ENCODE measurements at places on chromosomes 7 and 10. TPM values are rescaled to one million over a fixed set of nuclear protein-coding genes. Genes with fewer than 3 reads are reported as not detected.

- DNase-seq, result no peak
Observed at GRCh38 chr7:124188576-124188975, 155.7 kb upstream of the TMEM229A start.

The SORCS1 gene
- total RNA-seq, result not detected

The EPO gene
- total RNA-seq, result not detected

GRCh38 chr7:92681633-92682032 is 91.4 kb upstream of the FAM133B start:
- no peak for DNase-seq

GRCh38 chr10:121804460-121804859 is 123.4 kb downstream of the ATE1 start:
- no peak for DNase-seq

- peak; percentile 61 for DNase-seq
Observed at GRCh38 chr10:62183442-62183841, 85.2 kb downstream of the RTKN2 start.

GRCh38 chr7:107079212-107079940 is 34.9 kb downstream of the PRKAR2B start:
- no peak for DNase-seq

- no peak for DNase-seq
Observed at GRCh38 chr10:20117471-20117870, 301.2 kb downstream of the PLXDC2 start.

DNA sequence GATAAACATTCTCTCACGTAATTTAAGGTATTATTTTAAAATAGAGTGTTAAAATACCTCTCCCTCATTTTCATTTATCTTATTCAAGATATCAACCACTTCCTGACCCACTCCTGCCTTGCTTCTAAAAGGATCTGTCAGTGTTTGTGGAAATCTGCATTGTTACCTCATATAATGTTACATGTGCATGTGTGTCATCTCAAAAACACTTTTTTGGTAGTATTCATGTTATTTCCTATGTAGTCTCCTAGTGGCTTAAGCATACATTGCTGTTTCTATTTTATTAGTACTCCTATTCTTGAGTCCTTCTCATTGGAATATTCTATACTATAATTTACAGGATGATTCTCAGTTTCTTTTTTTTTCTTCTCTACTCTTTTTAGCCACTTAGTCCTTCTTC is 1360.7 kb upstream of the CELF2 start:
- DNase-seq, result no peak

DNA sequence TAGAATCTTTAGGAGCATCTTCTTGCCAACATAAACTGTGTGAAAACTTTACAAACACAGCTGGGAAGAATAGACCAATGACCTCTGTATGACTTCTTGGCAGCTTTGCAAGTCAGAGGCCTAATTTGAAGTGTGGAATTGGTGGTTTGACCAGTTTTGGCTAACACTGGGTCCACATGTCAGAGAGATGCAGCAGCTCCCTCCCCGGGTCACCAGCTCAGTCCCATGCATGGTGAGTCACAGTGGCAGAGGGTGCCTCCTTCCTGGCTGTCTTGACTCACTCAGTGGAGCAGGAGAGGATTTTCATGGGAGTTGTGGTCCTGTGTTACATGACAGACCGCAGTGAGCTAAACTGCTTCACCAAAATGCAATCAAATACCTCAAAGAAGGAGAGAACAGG is 8.2 kb upstream of the STARD3NL start:
- DNase-seq, result no peak

GRCh38 chr7:104267701-104268368 is 60.0 kb upstream of the ORC5 start:
- no peak for DNase-seq

- DNase-seq, result no peak
Observed at GRCh38 chr10:4058514-4059029, 273.6 kb upstream of the KLF6 start.

Measured in activated T-helper 1 cell treated with anti-CD3 and anti-CD28 coated beads, Interleukin-12 subunit alpha, Interleukin-12 subunit beta, Interleukin-2, Interleukin-4 antibody, amounts not matched to agents 30 ng/mL and 10 ng/mL and 1 ng/mL, durations not matched to agents 14 hours and 24 hours and 36 hours (primary cell).